HT1080 (cell line): ENCODE measurements at places on chromosomes 5 and 9. TPM values are rescaled to one million over a fixed set of nuclear protein-coding genes. Genes with fewer than 3 reads are reported as not detected.

- peak; percentile 70 for DNase-seq
Observed at GRCh38 chr5:76942581-76942980, 10.3 kb upstream of the CRHBP start.

- DNase-seq = no peak
Observed at GRCh38 chr5:72940082-72940481, 15.8 kb upstream of the FCHO2 start.

DNA sequence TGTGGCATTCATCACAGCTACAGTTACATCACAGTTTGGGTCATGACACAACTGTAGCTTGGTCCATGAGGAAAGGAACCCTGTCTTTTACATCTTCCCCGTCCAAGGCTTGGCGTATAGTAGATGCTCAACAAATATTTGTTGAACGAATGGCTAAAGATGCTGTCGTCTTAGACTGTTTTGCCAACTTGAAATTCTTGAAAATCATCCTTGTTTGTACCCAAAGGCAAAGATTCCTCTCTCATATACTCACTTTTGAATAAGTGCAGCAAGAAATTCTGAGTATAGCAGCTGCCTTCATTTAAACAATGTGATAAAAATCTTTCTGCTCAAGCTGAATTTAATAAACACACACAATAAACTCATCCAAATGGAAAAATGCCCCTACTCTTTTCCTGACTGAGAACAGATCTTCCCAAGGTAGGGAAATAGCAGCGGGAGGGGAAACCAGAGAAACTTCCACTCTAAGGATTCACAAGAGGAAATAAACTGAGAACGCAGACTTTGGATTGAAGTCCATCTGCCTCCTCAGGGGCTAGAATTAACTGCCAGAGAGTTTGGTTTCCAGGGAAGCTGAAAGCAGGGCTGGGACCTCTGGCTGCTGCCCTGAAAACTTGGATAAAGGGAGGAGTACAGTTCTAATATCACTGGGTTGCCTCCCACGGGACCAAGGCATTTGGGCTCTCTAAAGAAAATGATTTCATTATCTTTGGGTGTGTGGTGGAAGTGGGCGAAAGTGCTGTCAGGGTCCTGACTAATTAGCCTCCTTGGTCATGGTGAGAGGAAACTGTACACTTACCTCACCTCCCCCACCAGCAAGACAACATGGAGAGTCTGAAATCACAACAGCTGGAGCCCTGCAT, 99.1 kb downstream of the DPYSL3 start:
- no peak for DNase-seq

GRCh38 chr5:91032125-91032524, 351.0 kb downstream of the ARRDC3 start:
- no peak for DNase-seq

DCANP1 gene
- total RNA-seq = not detected in 2 replicates

DIRAS2 gene
- not detected in 2 replicates for total RNA-seq
